Kidney capillary endothelial cell (primary cell): ENCODE measurements at places on chromosomes 1 and 21.

GRCh38 chr1:109767637-109768334, 4.1 kb upstream of the EPS8L3 start:
- no peak for DNase-seq

- no peak for DNase-seq
Observed at GRCh38 chr1:119808491-119808890, 2.8 kb downstream of the REG4 start.

DNA sequence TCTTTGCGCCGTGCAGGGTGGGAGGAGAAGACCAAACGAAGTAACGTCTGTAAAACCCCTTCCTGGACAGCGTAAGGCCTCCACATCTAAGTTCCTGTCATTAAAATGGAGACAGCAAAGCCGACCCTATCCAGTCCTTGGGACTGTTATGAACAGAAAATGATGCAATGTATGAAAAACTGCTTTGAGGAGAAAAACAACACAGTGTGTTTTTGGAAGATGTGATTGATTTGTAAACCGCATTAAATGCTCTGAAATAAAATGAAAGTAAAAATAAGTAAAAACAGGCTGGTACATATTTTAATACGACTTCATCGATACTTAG, 827 bp upstream of the URB1 start:
- DNase-seq: no peak

DNA sequence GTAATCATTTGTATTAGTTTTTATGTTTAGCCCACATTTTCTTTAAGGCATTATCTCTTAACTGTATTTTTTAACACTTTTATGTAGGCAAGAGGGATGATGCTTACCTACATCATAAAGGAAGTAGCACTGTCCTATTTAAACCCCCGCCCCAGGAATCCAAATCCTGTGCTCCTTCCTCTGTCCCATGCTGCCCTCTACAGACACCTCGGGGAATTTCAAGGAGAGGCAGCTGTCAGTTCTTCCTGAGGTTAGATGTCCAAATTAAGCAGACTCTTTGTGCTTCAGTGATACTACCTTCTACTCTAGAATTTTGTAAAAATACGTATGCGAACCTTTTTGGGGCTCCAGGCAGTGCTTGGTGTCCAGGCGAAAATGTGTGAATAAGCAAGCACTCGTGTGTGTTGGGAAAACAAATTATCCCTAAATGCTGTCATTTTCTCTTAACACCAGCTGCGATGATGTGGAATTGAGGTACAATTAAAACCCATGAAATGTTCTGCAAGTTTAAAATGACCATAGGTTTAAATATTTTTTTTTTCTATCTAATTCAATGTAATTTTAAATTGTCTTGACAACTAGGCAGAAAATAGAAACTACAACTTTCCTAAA, 19.2 kb downstream of the CRCT1 start:
- DNase-seq: peak; percentile 24

DNA sequence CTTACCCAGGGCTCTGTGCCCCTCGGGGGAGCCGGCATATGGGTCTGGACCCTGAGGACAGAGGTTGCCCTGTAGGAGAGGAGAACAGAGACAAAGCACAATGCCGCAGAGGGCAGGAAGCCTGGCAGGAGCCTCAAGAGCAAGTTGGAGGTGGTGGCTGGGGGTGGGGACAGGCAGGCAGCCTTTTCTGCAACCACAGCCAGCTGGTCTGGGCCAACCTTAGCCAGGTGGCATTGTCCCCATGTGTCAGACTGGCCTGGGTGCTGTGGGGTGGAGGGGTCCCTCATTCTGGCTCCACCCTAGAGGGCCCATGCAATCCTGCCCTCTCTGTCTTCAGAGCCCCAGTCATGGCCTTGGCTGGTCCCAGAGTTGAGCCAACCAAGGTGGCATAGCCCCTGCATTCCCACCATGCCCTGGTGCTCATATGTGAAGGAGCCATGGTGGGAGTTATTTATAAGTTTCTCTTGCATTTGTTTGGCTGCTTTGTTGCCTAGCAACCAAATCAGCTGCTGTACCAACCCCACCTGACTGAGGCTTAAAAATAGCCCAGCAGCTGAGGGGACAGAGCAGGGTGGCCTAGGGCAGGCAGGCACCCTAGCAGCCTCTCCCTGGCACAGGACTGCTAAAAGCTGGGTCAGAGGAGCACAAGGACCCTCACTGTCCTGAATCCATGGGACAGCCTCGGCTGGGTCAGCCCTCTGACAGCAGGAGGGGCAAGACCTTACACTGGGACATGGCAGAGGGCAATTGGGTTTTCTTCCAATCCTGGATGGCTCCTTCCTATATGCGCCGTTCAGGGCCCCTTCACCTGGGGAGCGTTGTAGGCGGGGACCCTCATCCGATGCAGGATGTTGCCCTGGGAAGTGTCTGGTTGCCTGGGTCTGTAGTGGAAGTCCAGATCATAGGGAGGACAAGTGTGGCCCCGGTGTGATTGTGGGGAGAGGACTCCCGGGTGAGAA, 19.5 kb downstream of the MAP7D1 start:
- no peak for DNase-seq

GRCh38 chr1:76144247-76144646, 69.7 kb downstream of the ST6GALNAC3 start:
- no peak for DNase-seq

- DNase-seq: no peak
Observed at GRCh38 chr1:32179193-32179442, 357 bp upstream of the TXLNA start.

DNA sequence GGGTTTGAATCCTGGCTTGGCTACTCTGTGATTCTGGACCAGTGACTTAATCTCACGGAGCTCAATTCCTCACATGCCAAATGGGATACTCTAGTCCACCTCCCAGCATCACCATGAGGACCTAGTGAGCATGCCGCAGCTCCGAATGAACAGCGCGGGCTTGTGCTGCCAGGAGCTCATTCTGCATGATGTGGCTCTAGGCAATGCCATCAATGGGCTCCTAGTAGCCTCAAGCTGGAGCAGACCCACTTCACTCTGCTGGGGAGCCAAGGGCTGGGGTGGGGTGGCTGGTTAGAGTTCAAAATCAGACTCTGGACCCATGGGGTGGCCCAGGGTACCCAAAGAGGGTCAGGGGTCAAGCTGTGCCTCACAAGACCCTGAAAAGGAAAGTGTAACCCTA, 41.5 kb downstream of the CDK18 start:
- no peak for DNase-seq

GRCh38 chr1:165416876-165417275, 28.1 kb downstream of the RXRG start:
- DNase-seq: no peak

DNA sequence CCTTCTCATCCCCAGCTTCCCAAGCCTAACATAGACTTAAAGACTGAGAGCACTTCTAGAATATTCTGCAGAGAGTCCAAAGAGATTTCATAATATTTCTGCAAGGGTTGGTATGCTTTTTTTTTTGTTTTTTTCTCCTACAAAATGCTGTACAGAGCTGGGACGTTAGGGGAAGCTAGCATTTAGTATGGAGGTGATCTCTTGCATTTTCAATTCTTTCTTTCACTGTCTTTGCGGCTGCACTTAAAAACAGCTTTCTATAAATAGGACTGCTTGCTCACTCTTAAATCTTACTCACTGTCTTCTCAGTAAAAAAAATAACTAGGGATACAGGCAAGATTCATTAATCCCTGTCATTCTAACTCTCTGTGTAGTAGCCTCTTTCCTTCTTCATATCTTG, 7.4 kb downstream of the DSCAM start:
- no peak for DNase-seq

GRCh38 chr1:15261155-15262002, 14.4 kb downstream of the FHAD1 start:
- DNase-seq: peak; percentile 98

GRCh38 chr1:12604114-12604874, 13.7 kb downstream of the DHRS3 start:
- DNase-seq: peak; percentile 99

DNA sequence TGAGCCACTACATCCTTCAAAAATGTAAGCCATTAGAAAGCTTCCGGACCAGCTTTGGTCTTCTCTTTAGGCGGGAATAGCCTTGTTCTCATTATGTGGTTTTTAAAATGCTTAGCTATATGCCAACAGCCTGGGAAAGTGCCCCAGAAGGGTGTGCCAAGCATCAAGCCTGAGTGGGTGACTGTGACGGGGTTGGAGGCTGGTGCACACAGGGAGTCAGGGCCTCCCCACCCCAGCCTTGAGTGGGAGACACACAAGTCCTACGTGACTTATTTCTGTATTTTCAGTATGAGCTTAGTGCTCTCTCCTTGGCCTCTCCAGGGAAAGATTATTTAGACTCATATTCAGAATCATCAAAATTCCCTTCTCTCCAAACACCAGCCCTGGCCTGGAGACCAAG, 9.8 kb downstream of the UBASH3A start:
- no peak for DNase-seq

- DNase-seq: no peak
Observed at GRCh38 chr1:67655581-67655980, 29.4 kb upstream of the GADD45A start.

- no peak for DNase-seq
Observed at GRCh38 chr21:39479164-39479813, 27.5 kb downstream of the SH3BGR start.

DNA sequence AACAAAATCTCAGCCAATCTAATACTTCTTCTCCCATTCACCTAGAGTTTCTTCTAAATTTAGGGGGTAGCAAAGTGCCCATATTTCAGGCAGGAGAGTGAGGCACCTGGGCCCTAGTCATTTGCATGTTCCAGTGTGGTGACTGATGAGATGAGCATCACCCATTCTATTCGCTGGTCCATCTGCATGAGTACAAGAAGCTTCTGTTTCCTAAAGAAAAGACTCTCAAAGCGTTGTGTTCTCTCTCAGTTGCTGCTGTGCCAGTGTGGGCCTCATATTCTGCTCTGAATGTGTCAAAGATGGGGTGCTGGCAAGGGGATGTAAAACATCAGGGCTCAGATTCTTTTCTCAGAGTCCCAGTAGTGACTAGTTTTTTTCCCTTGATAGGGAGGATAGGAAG, 16.1 kb upstream of the DPYD start:
- no peak for DNase-seq

GRCh38 chr1:44620072-44620471, 54.2 kb downstream of the TMEM53 start:
- no peak for DNase-seq

DNA sequence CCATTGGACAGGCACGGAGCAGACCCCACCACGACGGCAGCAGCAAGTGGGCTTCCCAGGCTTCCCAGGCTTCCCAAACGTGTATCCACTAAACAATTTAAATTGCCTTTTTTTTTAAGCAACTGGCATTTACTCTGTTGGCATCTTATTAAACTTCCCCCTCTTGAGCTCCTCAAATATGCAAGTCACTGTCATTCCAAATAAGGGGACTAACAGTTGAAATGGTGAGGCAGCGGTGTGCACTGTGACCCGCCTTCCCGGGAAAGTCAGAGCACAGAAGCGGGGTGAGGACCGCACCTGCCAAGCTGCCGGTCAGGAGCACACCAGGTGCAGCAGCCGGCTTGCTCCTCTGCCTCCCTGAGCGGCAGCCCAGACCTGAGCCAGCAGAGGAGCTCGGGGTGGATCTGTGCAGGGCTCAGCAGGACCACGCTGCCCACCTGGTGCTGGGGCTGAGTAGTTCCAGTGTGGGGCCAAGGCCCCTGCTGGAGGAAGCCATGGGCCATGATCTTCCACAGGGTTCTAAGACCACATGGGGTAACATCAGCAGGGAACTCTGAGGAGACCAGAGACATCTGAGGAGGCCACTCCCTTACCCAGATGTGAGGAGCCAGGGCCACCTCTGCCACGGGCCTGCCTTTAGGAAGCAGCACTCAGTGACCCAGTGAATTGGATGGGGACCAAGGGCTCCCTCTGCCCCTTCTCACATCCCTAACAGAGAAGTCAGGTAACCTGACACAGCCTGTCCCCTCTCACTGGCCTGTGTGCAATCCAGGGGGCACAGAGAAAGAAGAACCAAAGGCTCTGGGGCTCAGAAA, 245.4 kb downstream of the NPHP4 start:
- no peak for DNase-seq

GRCh38 chr1:35287807-35288640, 19.5 kb downstream of the ZMYM4 start:
- DNase-seq: peak; percentile 68

- DNase-seq: no peak
Observed at GRCh38 chr1:84360316-84360715, 38.0 kb upstream of the DNASE2B start.

GRCh38 chr1:933603-933940, 9.8 kb downstream of the SAMD11 start:
- DNase-seq: no peak

- peak; percentile 78 for DNase-seq
Observed at GRCh38 chr1:228464487-228464983, 22.6 kb upstream of the RNF187 start.

GRCh38 chr1:92117526-92117925, 37.4 kb downstream of the BTBD8 start:
- peak; percentile 31 for DNase-seq

DNA sequence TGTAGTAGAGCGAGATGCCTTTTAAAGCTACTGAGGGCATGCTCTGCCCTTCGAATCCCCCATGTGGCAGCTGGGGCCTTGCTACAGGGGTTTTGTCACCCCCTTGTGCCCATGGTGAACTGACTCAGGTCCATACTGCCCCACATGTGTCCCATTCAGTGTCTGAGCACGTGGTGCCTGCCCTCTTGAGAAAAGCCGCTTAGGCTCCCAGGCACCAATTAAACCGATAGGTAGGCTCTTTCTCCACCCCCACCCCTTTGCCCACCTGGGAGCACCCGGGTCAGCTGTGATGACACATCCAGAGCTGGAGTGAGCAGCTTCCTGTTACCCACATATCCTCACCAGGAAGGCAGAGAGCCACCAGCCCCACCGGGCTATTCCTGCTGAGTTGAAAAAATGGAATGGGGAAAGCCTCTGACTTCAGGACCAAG, 30.5 kb downstream of the TMCC2 start:
- DNase-seq: no peak

DNA sequence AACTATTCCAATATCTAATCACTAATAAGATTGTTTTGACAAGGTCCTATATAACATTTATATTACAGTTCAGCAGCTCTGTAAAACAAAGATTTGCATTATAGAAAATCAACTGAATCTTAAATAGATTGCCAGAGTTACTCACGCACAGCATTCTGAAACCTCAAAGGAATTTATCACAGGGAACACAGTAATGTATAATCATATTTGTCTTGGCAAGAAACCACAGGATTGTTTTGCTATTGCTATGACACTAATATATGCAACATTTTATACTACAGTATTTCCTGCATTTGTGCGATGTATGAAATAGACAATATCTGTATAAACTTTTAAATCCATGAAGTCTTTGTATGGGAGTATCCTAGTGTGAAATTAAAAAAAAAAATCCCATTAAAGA, 101.4 kb downstream of the PLPPR5 start:
- no peak for DNase-seq
